ENCODE measurements at places on chromosomes 13 and 19.

DNA sequence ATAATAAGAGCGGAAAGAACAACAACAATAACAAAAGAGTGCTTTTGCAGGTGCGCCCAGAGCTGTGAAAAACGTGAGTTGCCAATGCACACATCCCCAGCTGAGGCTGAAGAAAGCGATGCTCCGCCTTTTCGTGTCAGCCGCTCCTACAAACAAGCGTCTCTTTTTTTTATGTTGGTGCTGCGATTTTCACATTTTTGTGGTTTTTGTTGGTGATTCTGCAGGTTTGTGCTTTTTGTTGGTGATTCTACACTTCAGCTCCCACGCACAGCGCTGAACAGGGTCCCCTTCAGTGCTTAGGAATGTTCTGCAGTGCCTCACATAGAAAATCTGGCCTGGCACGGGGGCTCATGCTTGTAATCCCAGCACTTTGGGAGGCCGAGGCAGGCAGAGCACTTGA, 7.3 kb upstream of the SBK3 start:
- DNase-seq = no peak
- H3K36me3 ChIP-seq = no peaks in the 10 kb centered on the region
- H3K27me3 ChIP-seq = peaks cover 14% of the 10 kb centered on the region
- H3K4me1 ChIP-seq = peaks cover 8% of the 10 kb centered on the region
- no peak overlapping the region for H3K27ac ChIP-seq

GRCh38 chr13:91817250-91817649, 418.8 kb downstream of the GPC5 start:
- H3K4me3 ChIP-seq = no peak overlapping the region
- no peaks in the 10 kb centered on the region for H3K27me3 ChIP-seq
- no peak for DNase-seq
- H3K36me3 ChIP-seq = no peaks in the 10 kb centered on the region
- H3K27ac ChIP-seq = no peak overlapping the region
- no peaks in the 10 kb centered on the region for H3K4me1 ChIP-seq

GRCh38 chr19:30521937-30522336, 149.8 kb downstream of the ZNF536 start:
- H3K36me3 ChIP-seq = no peaks in the 10 kb centered on the region
- no peak for DNase-seq
- no peak overlapping the region for H3K27ac ChIP-seq
- H3K4me1 ChIP-seq = no peaks in the 10 kb centered on the region
- no peak overlapping the region for H3K4me3 ChIP-seq

- H3K4me3 ChIP-seq = no peak overlapping the region
- peaks cover 3% of the 10 kb centered on the region for H3K4me1 ChIP-seq
- no peak for DNase-seq
- H3K27me3 ChIP-seq = peaks cover 48% of the 10 kb centered on the region
- H3K36me3 ChIP-seq = no peaks in the 10 kb centered on the region
These were observed 63.4 kb downstream of the TEX29 start for GRCh38 chr13:111383591-111384440.

DNA sequence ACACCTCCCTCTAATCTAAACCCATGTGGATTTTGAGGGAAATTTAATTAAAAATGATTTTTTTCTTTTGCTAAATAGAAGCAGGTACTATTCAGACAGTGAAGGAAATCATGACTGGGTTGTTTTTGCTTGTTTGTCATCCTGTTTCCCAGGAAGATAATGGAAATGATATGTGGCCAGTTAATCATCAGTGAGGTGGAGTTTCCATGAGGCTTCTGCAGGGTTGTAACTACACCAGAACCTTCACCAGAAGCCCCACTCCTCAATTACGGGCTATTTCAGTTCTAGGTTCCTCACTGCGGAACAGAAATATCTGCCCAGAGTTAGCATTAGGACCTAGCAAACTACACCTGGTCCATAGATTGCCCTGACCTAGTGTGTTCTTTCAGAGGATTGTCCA, 394.0 kb downstream of the DLEU7 start:
- no peak overlapping the region for H3K4me3 ChIP-seq
- H3K4me1 ChIP-seq = no peaks in the 10 kb centered on the region
- H3K36me3 ChIP-seq = no peaks in the 10 kb centered on the region

- peaks cover 30% of the 10 kb centered on the region for H3K27me3 ChIP-seq
- DNase-seq = no peak
- no peak overlapping the region for H3K4me3 ChIP-seq
- H3K27ac ChIP-seq = no peak overlapping the region
- no peaks in the 10 kb centered on the region for H3K4me1 ChIP-seq
These were observed 15.3 kb upstream of the HNRNPUL1 start for GRCh38 chr19:41248895-41249294.

DNA sequence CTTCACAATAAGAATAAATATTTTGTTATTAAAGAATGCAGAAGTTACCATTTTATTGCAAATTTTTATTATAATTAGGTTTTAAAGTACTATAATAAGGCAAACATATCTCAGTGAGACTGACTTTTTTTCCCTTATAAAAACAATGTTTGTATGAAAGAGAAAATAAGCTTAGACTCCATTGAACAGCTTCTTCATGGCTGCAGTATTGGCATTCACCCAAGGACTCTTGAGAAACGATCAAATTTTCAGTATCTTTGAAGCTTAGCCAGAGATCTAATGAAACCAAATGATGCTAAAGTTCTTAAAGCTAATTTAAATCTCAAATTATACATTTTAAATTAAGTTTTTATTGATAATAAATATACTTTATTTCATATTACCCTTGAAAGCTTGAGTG, 128.3 kb downstream of the GGACT start:
- peaks cover 4% of the 10 kb centered on the region for H3K36me3 ChIP-seq
- H3K4me3 ChIP-seq = no peak overlapping the region
- H3K27ac ChIP-seq = no peak overlapping the region
- no peaks in the 10 kb centered on the region for H3K27me3 ChIP-seq

All from stimulated activated naive B cell treated with anti-CD40 and anti-IgM and Interleukin-4, amounts not matched to agents 10 μg/mL and 1 μg/mL and 100 μg/mL, for 72 hours (primary cell).